ENCODE measurements at places on chromosomes 11 and 22.

GRCh38 chr22:38186429-38186828, 4.8 kb upstream of the PLA2G6 start:
- no peak for DNase-seq

DNA sequence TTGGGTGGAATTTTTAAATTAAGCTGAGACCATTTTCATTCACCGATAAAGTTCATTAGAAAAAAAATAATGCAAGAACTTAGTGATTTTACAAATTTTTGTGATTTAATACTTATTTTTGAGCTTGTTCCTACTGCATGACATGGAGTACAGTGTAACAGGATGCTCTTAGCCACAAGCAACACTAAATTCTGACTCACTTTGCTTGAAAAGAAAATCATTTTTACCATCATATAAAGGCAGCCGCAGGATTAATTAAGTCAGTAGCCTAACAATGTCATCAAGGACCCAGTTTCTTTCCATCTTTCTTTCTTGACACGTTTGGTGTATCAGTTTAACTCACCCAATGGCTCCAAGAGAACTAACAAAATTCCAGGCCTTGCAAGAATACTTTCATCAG, 540.3 kb upstream of the LUZP2 start:
- no peak for DNase-seq

DNA sequence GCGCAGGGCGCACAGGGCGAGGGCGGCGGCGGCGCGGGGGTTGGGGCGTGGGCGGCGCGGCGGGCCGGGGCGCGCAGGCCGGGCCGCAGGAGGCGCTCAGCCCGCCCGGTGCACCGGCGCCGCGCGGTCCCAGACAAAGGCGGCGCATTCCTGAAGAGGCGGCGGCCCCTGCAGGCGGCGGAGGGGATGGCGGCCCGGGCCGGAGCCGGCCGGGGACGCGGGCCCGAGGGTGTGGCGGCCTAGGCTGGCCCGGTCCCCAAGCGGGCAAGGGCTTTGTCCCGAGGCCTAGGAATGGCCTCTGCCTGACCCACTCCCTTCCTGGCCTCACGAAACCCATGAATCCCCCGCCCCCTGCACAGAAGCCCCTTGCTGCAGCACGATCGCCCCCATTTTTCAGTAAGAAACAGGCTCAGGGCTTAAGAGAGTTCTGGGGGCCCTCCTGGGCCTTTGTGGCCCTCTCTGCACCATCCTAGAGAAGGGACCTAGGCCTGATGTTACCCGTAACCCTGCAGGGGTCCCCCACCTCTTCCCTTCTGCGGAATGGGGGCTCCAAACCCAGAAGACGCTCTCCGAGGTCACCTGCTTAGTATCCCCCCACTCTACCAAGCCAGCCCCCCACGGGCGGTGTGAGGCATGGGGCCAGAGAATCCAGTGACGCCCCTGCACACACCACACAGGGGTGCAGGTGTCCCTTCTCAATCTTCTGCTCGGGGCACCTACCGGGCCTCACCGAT, at the start of gene RTN4R:
TSS of gene RTN4R (minus strand) at position 40 of the 734 bp plus-strand sequence. CDS start 226 bp downstream, outside the sequence.
- peak; percentile 43 for DNase-seq

- DNase-seq: no peak
Observed at GRCh38 chr11:65485920-65486219, 13.0 kb upstream of the MALAT1 start.

GRCh38 chr11:9601037-9601875, 27.8 kb downstream of the WEE1 start:
- peak; percentile 71 for DNase-seq

DNA sequence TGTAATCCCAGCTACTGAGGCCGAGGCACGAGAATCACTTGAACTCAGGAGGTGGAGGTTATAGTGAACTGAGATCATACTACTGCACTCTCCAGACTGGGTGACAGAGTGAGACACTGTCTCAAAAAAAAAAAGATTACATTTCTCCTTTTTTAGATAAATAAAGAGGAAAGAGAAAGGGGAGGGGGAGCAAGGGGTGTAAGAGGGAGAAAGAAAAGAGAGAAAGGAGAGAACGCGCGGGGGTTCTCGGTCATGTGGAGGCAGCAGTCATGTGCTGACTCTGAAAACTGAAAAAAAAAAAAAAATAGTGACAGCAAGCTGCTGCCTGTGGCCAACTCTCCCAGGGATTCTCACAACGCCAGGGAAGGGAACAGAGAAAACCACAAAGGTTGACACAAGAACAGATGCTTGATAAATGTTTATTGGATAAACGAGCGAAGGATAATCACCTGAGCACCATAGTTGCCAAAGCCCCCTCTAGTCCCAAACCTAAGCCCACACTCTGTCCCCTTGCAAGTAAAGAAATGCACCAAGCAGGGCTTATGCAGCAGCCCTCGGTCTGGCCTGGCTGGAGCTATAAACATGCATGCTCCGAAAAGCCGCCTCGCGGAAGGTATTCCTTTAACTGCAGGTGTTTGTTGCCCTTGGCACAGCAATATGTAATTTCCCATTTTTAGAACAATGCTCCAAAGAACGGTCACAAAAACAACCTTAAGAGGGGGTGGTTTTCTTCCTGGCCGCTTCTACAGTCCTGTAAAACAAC, 14.5 kb downstream of the SCGB1A1 start:
- DNase-seq: no peak

GRCh38 chr22:31680861-31681341, 18.9 kb upstream of the PISD start:
- DNase-seq: no peak

All from CD4-positive, alpha-beta T cell treated with Interleukin-15 for 4 hours (primary cell).